Stimulated activated CD4-positive, alpha-beta T cell treated with anti-CD3 and anti-CD28 coated beads, Interleukin-2, amount 100 ng/mL, for 48 hours (primary cell): ENCODE measurements at places on chromosomes 3 and 15.

- DNase-seq, result no peak
Observed at GRCh38 chr3:173957646-173958045, 560.1 kb downstream of the NLGN1 start.

DNA sequence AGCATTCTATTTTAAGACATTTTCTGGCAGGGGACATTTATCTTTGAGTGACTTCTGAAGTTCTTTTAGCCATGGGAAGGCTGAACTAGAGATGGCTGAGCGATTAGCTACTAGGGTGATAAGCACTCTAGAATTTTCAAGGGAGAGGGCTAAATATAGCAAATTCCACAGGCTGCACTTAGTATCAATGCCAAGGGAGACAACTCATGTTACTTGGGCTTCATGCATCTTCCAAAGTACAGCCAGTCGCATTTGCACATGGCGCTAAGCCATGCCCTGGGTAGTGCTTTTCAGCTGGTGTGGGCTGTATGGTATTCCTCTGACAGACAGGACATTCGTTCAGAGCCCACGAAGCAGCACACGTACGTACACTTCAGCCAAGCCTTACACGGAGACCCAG is 69.6 kb downstream of the RYR3 start:
- DNase-seq, result no peak

DNA sequence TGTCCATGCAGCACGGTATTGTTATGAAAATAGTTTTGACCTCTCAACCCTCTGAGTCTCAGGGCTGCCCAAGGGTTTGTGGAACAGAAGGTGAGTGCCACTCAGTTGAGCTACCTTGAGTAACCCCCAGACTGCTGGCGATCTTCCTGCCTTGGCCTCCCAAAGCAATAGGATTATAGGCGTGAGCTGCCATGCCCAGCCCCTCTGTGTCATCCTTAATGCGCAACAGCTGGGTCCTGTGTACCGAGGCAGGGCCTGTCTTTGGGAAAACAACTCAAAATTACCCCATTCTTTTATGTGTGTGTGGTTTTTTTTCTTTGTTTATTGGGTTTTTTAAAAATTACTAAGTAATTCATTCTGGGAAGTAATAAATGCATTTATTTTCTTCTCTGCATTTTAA is 78.3 kb upstream of the TPM1 start:
- no peak for DNase-seq

- no peak for DNase-seq
Observed at GRCh38 chr3:111681661-111682426, 86.7 kb upstream of the ZBED2 start.

- no peak for DNase-seq
Observed at GRCh38 chr15:94674296-94674695, 442.9 kb downstream of the MCTP2 start.

- DNase-seq, result no peak
Observed at GRCh38 chr3:1908651-1909445, 189.8 kb upstream of the CNTN4 start.

DNA sequence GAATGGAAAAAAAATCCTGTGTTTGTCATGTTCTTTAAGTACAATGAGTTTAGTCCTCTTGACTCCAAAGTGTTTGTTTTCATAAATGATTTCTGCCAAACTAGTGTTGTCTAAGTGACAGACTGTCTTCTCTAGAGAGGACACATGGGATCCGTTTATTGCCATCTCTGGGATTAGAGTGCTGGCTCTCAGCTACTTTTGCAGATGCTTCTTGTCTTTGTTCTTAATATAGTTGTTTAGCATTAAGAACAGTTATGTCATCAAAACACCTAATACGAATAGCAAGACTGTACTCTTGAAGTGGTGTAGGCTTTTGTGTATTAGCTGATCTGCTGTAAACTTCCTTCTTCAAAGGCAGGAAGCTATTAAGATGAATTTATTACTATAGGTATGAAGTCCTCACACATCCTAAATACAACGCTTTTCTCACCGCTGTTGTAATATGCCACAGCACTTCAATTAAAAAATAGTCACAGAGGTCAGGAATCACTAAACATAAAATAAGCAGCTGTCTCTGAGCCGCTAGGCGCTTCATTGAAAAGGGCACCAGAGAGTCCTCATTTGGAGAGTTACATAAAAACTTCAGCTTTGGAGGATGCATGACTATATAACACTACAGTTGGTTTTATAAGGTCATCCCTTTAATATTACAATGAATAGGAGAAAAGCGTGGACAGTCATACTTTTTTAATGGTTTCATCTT is 128.3 kb upstream of the ZNF385D start:
- DNase-seq, result no peak

DNA sequence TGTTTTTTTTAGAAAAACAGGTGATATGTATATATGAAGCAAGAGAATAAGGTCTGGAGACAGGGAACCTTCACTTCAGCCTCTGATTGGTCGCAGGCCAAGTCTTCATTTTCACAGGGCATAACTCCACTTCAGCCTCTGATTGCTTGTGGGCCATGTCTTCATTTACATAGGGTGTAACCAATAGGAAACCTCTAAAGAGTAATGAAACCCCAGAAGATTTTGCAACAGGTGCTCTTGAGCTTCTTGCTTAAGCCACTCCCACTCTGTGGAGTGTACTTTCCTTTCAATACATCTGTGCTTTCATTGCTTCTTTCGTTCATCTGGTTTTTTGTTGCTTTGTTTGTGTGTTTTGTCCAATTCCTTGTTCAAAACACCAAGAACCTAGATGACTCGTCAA is 22.6 kb upstream of the SCG3 start:
- no peak for DNase-seq

DNA sequence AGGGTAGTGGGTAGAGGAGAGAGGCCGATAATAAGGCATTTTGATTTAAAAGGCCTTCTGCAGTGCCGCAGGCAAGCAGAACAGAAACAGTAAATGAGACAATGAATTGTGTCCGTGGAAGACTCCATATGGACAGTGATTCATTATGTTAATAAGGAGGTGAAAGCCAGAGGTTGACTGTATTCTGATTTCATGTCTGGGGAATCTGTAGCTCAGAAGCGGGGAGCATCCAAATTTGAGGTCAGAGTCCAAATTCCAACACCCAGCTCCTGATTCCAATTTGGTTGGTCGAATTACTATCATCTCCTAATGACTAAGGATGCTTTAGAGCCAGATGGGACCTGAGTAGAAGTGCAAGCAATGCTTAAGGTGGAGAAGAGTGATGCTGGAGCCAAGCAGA is 1.0 kb upstream of the TBC1D21 start:
- no peak for DNase-seq
